Esophagus muscularis mucosa (tissue), 4 donors: ENCODE measurements at places on chromosomes 12 and 14. TPM values are rescaled to one million over a fixed set of nuclear protein-coding genes. Genes with fewer than 3 reads are reported as not detected.

- H3K27ac ChIP-seq, result no peak overlapping the region
- H3K36me3 ChIP-seq, result no peaks in the 10 kb centered on the region
- H3K4me3 ChIP-seq, result no peak overlapping the region
- H3K27me3 ChIP-seq, result no peaks in the 10 kb centered on the region
- peaks cover 9% of the 10 kb centered on the region for H3K4me1 ChIP-seq
- DNase-seq, result no peak
Observed at GRCh38 chr14:97630249-97630648, 833.1 kb downstream of the VRK1 start.

GRCh38 chr12:18990856-18991255 is 138.7 kb upstream of the PLEKHA5 start:
- no peak for DNase-seq
- no peaks in the 10 kb centered on the region for H3K27me3 ChIP-seq
- H3K4me1 ChIP-seq, result peaks cover 3% of the 10 kb centered on the region
- no peaks in the 10 kb centered on the region for H3K36me3 ChIP-seq
- H3K4me3 ChIP-seq, result no peak overlapping the region

The TAMALIN gene
- 26.9 TPM for total RNA-seq

The ALG10 gene
- 4.5 TPM for total RNA-seq

DNA sequence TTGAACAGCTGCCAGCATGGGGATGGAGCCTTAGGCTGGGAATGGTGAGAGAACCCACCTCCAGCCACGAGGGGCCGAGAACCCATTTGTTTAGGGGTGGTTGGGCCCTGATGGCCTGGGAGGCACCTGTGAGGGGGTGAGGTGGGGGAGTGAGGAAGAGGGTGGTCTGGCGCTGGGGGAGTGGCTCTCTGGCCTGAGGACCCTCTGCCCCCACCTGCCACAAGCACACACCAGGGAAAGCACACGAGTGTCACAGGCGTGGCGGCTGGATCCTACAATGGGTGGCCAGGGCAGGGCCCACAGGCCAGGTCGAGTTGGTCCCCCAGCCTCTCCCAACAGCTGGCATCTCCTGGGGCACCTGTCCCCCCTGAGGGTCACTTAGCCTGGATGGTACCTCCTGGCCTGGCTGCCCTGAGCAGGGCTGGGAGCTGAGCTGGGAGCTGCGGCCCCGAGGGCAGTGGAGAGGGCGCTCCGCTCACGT is 340.5 kb downstream of the TMEM121 start:
- H3K4me3 ChIP-seq, result no peak overlapping the region
- DNase-seq, result no peak
- no peaks in the 10 kb centered on the region for H3K27me3 ChIP-seq

GRCh38 chr12:116962197-116962596 is 51.4 kb downstream of the FBXW8 start:
- H3K4me3 ChIP-seq, result no peak overlapping the region
- no peak overlapping the region for H3K27ac ChIP-seq
- H3K4me1 ChIP-seq, result no peaks in the 10 kb centered on the region
- H3K27me3 ChIP-seq, result no peaks in the 10 kb centered on the region
- no peak for DNase-seq
- peaks cover 28% of the 10 kb centered on the region for H3K36me3 ChIP-seq

The DCN gene
- 1,556 TPM for total RNA-seq

DNA sequence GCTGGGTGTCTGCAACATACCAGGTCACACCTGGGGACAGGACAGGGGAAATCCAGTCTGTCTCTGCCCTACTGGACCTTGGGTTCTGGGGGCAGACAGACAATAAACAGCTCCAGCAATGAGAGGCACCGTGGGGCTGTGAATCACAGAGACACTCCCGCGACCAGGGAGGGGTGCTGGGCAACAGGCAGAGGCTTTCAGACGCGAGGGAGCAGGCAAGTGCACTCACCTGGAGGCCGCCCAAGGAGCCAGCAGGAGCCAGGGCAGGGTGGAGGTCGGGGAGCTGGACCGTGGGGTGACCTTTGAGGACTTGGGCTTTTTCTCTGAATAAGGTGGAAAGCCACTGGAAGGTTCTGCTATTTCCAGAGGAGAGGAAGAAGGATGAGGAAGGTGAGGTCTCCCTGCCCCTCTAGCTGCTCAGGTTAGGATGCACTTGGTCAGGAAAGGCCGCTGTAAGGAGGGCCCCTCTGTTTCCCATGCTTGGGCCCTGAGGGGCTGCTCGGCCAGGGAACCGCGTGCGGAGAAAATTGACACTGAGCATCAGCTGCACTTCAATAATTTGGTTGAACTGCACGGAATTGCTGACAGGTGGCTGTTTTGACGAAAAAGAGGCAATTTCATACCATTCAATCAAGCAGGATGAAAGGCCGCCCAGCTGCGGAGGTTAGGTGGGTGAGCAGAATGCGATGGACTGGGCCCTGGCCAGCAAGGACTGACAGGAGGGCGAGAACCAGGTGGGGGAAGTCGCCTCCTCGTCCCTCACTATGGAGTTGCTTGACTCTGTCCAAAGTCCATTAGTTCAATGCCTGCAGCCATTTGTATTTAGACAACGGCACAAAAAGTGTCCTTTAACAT is 42.2 kb downstream of the JAG2 start:
- H3K27ac ChIP-seq, result no peak overlapping the region
- no peaks in the 10 kb centered on the region for H3K36me3 ChIP-seq
- no peak overlapping the region for H3K4me3 ChIP-seq
- no peaks in the 10 kb centered on the region for H3K27me3 ChIP-seq
- peaks cover 6% of the 10 kb centered on the region for H3K4me1 ChIP-seq

The SLCO1C1 gene
- total RNA-seq, result 2.4 TPM

DNA sequence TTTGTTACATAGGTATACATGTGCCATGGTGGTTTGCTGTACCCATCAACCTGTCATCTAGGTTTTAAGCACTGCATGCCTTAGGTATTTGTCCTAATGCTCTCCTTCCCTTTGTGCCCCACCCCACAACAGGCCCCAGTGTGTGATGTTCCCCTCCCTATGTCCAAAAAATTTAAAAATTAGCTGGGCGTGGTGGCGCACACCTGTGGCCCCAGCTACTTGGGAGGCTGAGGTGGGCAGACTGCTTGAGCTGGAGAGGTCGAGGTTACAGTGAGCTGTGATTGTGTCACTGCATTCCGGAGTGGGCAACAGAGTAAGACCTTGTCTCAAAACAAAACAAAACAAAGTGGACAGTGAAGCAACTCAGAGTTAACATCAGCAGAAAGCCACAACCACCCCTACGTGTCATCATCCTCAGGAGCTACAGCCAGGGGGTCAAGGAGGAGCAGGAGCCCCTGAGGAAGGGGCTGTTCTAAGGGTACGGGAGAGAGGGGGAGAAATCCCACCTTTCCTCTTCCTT is 36.8 kb upstream of the SGPP1 start:
- no peaks in the 10 kb centered on the region for H3K4me1 ChIP-seq
- no peak overlapping the region for H3K4me3 ChIP-seq
- no peaks in the 10 kb centered on the region for H3K36me3 ChIP-seq
- no peaks in the 10 kb centered on the region for H3K27me3 ChIP-seq
- no peak overlapping the region for H3K27ac ChIP-seq

DNA sequence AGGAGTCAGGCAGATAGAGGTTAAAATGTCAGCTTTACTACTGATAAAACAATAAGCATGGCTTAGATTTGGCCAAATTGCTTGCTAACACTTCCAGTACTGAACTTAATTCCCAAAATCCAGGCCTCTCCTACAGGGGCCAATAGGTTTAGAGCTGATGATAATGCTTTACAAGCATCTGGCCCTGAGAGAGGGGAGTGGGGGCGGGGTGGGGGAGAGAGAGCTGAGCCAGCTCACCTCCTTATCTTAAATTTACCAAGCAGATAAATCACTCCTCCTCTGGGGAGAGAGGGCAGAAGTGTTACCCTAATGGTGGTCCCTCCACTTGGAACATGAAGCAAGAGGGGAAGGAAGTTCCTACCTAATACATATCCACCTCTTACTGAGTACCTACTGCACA is 182.2 kb upstream of the CRY1 start:
- no peak overlapping the region for H3K27ac ChIP-seq
- H3K4me3 ChIP-seq, result no peak overlapping the region
- DNase-seq, result peak; percentile 55
- no peaks in the 10 kb centered on the region for H3K4me1 ChIP-seq
- H3K36me3 ChIP-seq, result no peaks in the 10 kb centered on the region

- H3K27me3 ChIP-seq, result no peaks in the 10 kb centered on the region
- H3K4me3 ChIP-seq, result no peak overlapping the region
- DNase-seq, result no peak
- no peaks in the 10 kb centered on the region for H3K4me1 ChIP-seq
- H3K27ac ChIP-seq, result no peak overlapping the region
- no peaks in the 10 kb centered on the region for H3K36me3 ChIP-seq
Observed at GRCh38 chr12:88393017-88393767, 187.1 kb downstream of the KITLG start.

GRCh38 chr14:31059152-31059924 is 33.2 kb upstream of the STRN3 start:
- DNase-seq, result no peak
- H3K27me3 ChIP-seq, result no peaks in the 10 kb centered on the region
- no peaks in the 10 kb centered on the region for H3K36me3 ChIP-seq
- H3K4me1 ChIP-seq, result peaks cover 30% of the 10 kb centered on the region
- H3K4me3 ChIP-seq, result no peak overlapping the region

DNA sequence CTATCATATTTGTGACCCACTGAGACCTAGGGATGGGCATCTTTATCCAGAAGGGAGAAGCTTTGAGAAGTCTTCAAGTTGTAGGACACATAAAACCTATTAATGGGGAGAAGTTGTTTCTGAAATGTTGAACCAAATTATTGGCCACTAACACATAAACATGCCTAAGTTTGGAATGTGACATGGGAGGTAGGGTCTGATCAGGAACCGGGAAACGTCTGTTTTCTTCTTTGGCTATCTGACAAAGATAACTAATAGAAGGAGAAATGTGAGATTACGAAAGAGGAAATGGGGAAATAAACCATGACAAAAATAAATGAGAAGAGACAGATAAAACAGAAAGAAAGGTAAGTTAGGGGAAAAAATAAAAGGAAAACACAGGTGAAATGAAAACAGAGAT is 425.2 kb downstream of the EGLN3 start:
- H3K4me1 ChIP-seq, result peaks cover 6% of the 10 kb centered on the region
- no peak overlapping the region for H3K27ac ChIP-seq
- no peak overlapping the region for H3K4me3 ChIP-seq
- H3K27me3 ChIP-seq, result no peaks in the 10 kb centered on the region

The RIPK3 gene
- total RNA-seq, result 6.3 TPM

The IL26 gene
- not detected for total RNA-seq

GRCh38 chr12:132085291-132085635 is 58.9 kb downstream of the DDX51 start:
- peak overlapping the region; percentile 99 for H3K4me3 ChIP-seq
- no peaks in the 10 kb centered on the region for H3K27me3 ChIP-seq
- no peaks in the 10 kb centered on the region for H3K36me3 ChIP-seq
- H3K27ac ChIP-seq, result peak overlapping the region; percentile 95
- peaks cover 23% of the 10 kb centered on the region for H3K4me1 ChIP-seq
- DNase-seq, result no peak

DNA sequence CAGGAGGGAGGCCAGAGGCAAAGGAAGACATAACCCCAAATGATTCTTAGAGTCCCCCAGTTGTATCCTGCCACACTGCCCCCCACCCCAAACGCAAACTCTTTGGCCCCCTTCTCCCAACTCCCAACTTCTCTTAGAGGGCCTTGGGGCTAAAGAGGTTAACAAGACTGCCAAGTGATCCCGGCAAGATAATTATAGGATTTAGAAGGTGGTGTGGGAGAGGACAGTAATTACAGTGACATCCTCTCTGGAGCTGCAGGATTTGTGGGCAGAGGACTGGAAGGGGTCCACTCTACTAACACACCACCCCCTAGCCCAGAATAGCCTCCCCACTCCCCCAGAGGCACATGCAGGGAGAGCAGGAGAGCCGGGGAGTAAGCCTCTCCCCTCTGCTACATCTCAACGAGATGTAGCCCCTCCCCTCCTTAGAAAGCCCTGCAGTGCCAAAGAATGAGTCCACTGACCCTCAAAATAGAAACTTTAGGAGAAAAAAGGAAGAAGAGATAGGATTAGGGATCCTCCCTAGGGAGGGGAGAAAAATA is 5.3 kb upstream of the GDF11 start:
- H3K27ac ChIP-seq, result peak overlapping the region; percentile 78
- H3K4me3 ChIP-seq, result peak overlapping the region; percentile 55
- H3K4me1 ChIP-seq, result peaks cover 33% of the 10 kb centered on the region
- no peaks in the 10 kb centered on the region for H3K27me3 ChIP-seq
- H3K36me3 ChIP-seq, result no peaks in the 10 kb centered on the region
- no peak for DNase-seq

GRCh38 chr14:105107351-105107750 is 42.1 kb upstream of the GPR132 start:
- H3K4me1 ChIP-seq, result no peaks in the 10 kb centered on the region
- H3K27ac ChIP-seq, result no peak overlapping the region
- no peak overlapping the region for H3K4me3 ChIP-seq
- H3K27me3 ChIP-seq, result no peaks in the 10 kb centered on the region
- H3K36me3 ChIP-seq, result no peaks in the 10 kb centered on the region
- DNase-seq, result no peak

GRCh38 chr12:23831739-23832138 is 117.7 kb downstream of the SOX5 start:
- no peaks in the 10 kb centered on the region for H3K27me3 ChIP-seq
- H3K4me3 ChIP-seq, result no peak overlapping the region
- H3K27ac ChIP-seq, result no peak overlapping the region
- DNase-seq, result no peak
- no peaks in the 10 kb centered on the region for H3K4me1 ChIP-seq

DNA sequence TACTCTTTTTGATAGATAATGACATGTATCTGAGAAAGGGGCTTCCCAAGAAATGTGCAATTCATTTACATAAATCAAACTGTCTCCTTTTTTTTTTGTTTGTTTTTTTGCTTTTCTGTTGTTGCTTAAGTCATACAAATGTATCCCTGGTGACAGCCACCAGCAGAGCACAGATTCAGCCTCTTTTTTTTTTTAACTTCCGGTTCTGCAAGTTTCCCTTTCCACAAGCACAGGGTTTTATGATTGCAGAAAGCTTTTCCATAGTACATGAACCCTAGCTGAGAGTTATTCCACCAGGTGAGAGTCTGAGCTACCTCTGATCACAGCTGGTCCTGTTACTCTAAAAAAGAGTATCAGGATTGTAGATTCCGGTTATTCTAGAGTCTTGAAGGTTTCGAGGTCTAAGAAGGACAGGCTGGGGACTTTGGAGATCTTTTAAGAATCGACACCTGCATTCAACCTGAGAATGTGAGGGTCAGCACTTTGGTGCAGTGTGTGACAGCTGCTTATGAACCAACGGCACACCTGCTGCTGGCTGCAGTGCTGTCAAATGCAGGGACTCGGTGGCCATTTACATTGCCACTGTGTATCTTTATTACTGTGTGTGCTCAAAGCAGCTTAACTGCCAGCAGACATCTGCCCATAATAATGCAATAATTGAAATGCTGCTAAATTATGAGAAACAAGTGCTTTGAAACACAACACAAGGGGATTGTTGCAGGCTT is 551.7 kb downstream of the NRXN3 start:
- H3K36me3 ChIP-seq, result no peaks in the 10 kb centered on the region
- no peaks in the 10 kb centered on the region for H3K27me3 ChIP-seq
- DNase-seq, result no peak
- H3K4me3 ChIP-seq, result no peak overlapping the region
- H3K4me1 ChIP-seq, result no peaks in the 10 kb centered on the region
- H3K27ac ChIP-seq, result no peak overlapping the region

- peaks cover 53% of the 10 kb centered on the region for H3K4me1 ChIP-seq
- H3K36me3 ChIP-seq, result no peaks in the 10 kb centered on the region
- peak overlapping the region; percentile 99 for H3K27ac ChIP-seq
- peak overlapping the region; percentile 90 for H3K4me3 ChIP-seq
Observed at GRCh38 chr12:22626406-22626805, 1.4 kb downstream of the ETNK1 start.

The AHNAK2 gene
- 277 TPM for total RNA-seq
